K562 (cell line): ENCODE measurements at places on chromosomes 7 and 10. TPM values are rescaled to one million over a fixed set of nuclear protein-coding genes. Genes with fewer than 3 reads are reported as not detected.
A peak's percentile ranks its signal among the peaks of the same experiment; 100 is the strongest.

Gene PILRA
- total RNA-seq, result 0.83 and 0.95 TPM in 2 replicates

Gene TMEM236
- total RNA-seq, result 0.04 TPM in 2 replicates

Gene MKX
- 0.07 TPM in 1 of 2 replicates, not detected in the other for total RNA-seq

Gene TRPV5
- total RNA-seq, result not detected in 2 replicates

Gene ACTL6B
- total RNA-seq, result not detected in 2 replicates

- no peak for DNase-seq
These were observed 219.3 kb upstream of the MKLN1 start for GRCh38 chr7:131108212-131108940.

- DNase-seq, result no peak
These were observed 55.7 kb upstream of the GLCCI1 start for GRCh38 chr7:7912937-7913336.

GRCh38 chr7:130929896-130930659, 196.1 kb upstream of the KLF14 start:
- peak; percentile 36 for DNase-seq

DNA sequence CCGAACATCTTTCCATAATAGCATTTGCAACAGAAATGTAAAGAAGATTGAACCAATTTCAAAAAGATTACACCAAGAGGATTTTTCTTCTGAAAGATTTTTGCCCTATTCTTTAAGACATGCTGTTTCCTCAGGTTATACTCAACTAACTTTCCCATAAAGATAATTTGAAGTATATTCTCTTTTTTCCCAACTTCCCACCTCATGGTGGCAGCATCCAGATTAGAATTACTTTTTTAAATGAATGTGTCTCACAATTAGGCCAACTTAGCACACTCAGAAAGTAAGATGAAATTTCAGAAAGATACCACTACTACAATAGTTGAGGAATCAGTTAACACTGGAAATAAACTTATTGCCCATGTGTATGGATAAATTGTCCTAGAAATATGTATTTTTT, 178.2 kb upstream of the CSTF2T start:
- no peak for DNase-seq

GRCh38 chr10:123621492-123621891, 44.7 kb upstream of the GPR26 start:
- DNase-seq, result no peak

DNA sequence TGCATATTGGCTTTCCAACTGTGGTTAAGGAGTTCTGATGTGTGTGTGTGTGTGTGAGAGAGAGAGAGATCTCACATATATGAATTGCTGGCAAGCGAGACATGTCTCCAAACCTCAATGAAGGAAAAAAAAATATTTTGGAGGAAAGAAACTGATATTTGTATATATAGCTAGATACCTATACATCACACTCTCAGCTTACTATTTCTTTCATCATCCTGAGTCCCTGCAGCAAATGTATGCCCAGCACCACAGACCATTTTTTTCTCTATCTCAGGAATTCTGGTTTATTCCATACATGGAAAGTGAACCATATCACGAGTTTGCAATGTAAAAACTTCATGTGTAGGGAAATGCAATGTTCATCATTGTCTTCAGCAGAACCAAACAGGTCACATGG, 68.9 kb downstream of the MTERF1 start:
- DNase-seq, result no peak

GRCh38 chr7:127667017-127667670, 15.2 kb downstream of the SND1 start:
- DNase-seq, result no peak

DNA sequence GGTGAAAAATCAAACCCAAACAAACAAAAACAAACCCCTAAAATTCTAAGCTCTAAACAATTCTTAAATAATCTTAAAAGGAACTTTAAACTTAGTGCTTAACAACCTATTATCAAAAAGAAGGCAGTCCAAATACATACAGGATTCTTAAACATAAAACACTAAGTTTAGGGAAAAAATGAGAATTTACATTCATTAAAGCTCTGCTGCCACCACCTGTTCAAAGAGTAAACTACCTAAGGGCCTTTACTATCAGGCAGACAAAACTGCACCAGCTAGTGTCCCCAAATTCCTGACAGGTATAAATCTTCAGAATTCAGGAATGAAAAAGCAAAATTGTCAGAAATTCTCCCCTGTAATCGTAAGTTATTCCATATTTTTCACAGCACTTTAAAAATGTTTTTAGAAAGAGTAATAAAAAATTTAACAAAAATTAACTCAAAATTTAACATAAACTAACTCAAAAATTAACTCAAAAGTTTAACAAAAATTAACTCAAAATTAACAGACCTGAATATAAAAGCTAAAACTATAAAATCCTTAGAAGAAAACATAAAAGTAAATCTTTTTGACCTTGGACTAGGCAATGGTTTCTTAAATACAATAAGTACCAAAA, 55.1 kb downstream of the PDZD8 start:
- DNase-seq, result peak; percentile 16
